Stimulated activated CD8-positive, alpha-beta memory T cell treated with anti-CD3 and anti-CD28 coated beads, Interleukin-2, amount 100 ng/mL, for 1 hour (primary cell): ENCODE measurements at places on chromosomes 6 and 20.

- DNase-seq, result no peak
Measured at GRCh38 chr6:124040655-124041054, 237.0 kb downstream of the NKAIN2 start.

- DNase-seq, result no peak
Measured at GRCh38 chr6:98894810-98895209, 52.9 kb downstream of the FBXL4 start.

- DNase-seq, result no peak
Measured at GRCh38 chr6:18360188-18360587, 27.0 kb upstream of the RNF144B start.

DNA sequence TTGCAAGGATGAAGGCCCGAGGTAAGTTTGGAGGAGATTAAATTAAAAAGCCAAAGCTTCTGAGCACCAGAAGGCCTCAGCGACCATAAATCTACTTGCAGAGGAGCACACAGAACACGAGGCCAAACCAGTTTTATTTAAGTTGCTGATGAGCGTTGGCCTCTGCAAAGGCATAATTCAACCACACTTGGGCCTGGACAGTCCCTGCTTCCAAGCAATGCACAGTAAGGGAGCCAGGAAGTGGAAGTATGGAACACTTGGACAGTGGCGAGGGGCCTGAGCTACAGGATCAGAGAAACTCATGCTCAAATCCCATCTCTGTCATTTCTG, 92.8 kb downstream of the PTPRT start:
- no peak for DNase-seq

- DNase-seq, result no peak
Measured at GRCh38 chr6:106511288-106512047, 117.8 kb downstream of the RTN4IP1 start.

- no peak for DNase-seq
Measured at GRCh38 chr6:79504372-79504771, 32.9 kb downstream of the LCA5 start.

DNA sequence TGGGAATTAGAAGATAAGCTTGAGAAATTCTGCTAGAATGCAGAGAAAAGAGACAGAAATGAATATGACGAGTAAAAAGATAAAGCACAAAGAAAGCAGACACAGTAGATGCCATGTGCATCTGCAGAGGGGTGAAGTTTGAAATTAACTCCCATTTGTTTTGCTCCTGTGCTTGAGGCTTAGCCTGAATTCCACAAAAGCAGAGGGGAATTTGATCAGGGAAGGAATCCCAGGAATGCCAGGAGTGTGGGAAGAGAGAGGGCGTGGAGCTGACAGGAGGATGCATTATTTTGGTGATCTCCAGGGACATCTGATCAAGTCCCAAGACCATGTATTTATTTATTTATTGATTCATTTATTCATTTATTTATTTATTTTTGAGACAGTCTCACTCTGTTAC, 55.6 kb downstream of the SLC22A1 start:
- DNase-seq, result no peak

- no peak for DNase-seq
Measured at GRCh38 chr6:169473663-169474062, 220.0 kb upstream of the THBS2 start.

DNA sequence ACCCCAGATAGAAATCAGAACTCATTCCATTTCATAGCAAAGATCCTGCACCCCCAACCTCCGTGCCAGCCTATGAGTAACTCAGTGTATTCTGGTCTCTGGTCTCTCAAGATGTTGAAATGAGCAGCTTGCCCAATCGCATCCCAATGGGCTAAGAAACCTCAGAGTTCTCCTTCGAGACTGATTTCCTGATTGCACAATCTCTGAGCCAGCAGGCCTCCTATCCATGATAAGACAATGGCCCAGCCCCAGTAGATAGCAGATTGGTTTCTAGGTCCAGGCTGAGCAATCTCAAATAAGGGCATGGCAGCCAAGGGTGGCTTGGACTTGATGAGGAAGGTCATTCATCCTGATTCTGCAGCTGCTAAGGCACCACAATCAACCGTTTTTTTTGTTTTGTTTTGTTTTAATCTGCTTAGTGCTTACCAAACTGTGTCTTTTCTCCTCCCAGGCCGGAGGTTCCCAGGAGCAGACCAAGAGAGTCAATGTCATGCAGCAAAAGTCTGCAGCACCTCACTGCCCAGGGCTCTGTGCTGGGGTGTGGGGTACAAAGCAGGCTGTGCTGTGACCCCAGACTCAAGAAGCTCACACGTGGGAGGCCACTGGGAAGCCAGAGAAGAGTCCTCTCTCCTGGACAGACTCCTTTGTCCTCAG, 125.1 kb upstream of the NXT1 start:
- DNase-seq, result no peak

DNA sequence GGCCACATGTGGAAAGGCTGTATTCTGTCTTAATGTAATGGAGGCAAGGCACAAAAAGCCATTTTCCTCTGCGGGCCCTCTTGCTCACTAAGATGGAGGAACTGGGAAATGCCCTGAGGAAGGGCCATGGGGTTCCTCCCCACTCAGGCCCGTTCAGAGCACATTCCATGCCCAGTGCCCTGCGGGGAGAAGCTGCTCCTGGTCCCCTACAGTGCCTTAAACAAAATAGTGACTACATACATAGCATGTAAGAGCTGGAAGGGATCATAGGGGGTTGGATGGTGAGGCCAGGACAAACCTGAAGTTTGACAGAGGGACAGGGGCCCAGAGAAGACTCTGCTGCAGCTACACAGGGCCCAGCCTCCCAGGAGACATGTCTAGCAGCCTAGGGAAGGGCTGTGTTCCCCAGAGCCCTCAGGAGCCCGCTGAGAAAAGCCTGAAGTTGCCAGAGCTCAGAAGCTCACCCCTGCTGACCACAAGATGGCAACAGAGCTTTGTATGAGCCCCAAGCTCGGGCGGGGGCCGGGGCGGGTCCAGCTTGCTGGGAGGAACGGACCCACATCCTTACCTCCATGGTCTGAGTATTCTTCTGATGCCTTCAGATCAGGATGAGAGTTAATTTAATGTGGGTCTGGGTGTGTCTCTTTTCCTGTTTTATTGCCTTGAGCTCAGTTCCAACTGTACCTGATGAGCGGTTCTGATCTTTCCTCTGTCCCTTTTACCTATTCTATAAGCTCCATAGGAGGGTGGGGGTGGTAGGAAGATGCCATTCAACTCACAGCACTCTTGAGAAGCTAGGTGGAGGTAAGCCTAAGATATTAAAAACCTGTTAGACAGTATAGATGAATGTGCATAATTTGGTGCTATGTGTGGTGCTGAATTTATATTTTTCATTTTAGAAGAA, 242.9 kb downstream of the CDC5L start:
- DNase-seq, result no peak

DNA sequence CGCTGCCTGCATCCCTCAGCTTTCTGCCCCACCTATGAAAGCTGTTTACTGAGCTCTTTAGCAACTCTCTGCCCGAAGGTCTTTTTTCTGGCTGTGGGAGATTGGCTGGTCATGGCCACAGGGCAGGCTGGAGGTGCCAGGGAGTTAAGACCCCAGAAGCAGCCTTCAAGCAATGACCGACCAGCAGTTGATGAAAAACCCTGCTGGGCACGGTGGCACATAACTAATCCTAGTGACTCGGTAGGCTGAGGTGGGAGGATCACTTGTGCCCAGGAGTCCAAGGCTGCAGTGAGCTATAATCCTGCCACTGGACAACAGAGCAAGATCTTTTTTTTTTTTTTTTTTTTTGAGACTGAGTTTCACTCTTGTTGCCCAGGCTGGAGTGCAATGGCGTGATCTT, 20.4 kb upstream of the ITPR3 start:
- no peak for DNase-seq

DNA sequence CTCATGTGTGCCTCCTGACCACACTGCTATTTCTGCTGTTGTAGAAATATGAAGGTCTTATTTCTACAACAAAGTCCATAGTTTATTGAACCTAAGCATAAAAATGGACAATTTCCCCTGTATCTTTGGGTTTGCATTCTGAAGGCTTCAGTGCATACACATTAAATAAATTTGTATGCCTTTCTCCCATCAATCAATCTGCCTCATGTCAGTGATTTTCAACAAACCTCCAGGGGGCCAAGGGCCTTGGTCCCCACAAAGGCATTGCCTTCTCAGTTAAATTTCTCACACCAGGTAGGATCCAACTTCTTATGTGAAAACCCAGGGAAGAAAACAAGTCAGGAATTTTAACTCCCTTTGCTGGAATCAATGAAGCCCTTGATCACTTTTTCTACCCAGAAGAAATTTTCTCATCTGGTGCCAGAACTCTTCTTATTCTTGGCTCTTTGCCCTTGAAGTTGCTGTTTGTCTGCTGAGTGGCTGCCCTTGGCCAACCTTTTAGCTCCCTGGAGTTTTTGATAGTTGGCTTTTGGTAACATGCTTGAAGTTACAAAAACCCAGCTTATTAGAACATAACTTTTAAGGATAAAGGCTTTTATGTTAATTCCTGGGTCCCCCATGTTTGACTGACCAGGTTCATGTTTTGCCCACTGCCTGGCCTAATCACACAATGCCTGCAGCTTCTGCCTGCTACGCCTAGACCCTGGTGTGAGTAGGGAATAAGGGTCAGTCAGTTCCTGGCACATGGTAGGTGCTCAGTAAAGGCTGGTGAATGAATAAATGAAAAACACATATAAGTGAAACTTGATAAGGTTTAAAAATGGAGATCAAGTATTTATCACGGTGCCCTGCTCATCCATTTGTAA, 37.0 kb downstream of the SHLD1 start:
- no peak for DNase-seq

DNA sequence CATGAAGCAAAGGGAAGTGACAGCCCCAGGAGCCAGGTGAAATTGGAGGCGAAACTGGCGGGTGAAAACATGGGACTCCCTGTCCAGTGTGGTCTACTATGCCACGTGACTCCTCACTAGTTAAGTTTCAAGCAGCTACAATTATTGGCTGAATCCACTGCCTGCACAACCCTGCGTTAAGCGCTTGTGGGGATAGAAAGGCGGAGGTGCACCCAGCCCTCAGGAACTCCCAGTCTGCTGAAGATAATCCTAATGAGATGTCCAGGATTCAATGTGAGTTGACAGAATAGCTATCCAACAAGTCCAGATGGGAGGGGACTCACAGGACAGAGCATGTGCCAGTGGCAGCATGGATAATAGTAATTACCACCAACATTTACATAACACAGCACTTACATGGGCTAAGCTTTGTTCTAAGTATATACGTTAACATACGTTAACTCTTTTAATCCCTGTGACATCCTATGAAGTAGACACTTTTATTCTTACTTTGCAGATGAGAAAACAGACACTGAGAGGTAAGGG, 1.8 kb downstream of the MOCS1 start:
- DNase-seq, result no peak

GRCh38 chr6:155795173-155795796, 339.6 kb upstream of the NOX3 start:
- no peak for DNase-seq

- no peak for DNase-seq
Measured at GRCh38 chr6:45438849-45439406, 61.2 kb upstream of the SUPT3H start.

DNA sequence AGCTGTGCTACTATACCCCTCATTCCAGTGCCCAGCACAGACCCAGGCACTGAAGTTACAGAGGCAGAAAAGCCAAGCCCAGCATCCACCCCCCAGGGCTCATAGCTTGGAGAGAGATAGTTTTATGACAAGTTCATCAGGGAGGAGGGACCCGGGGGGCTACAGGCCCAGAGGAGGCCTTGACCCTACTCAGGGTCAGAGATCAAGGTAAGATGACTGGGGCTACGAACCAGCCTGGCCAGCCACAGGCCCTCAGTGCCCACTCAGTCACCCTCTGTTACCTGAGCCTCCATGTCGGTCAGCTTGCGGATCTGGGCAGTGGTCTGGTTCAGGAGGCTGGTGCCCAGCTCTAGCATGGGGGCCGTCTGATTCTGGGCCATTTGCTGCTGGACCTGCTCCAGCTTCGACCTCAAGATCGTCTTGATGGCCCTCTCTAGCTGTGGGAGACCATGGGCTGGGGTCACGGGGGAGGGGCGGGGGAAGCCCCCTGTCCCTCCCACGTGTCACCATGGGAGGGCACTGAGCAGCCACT, 26.1 kb downstream of the ANGPT4 start:
- no peak for DNase-seq

DNA sequence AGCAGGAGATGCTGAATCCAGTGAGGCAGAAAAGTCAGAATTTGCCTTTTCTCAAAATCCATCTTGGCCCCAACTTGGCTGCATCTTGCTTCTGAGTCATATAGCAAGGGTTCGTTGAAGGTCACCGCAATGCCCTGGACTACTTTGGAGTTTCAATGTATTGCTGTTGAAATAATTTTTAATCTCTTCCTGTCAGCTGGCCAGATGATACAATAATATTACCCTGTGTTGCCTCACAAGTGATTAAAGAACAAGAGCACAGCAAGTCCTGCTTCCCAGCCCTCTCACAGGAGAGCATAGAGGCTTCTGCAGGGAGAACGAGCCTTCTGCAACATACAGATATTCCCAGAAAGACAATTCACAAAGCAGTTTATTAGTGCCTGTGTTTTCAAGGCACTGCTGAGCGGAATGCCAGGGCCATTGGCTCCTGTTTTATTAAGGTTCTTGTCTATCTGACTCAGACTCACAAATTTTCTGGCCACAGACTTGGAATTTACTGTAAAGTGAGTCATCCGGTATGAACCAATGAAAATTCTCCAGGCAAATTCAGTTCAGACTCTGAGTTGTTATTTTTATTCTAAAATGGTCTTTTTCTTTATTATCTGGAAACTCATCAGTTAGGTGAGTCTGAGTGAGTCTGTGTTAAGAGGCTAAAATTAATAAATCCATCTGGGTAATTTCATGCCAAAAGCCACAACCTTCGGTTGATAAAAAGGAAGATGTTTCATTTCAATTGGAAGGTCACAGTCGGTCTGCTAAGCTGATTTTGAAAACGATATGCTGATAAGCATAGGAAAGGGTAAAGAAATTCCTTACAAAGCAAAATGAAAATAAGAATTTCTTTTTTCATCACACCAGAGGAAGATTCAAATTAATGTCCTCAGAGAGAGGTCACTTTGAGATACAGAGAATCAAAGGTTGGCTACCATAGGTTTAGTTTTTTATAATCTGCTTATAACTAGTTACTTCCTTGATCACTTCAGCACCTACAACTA, 289.4 kb upstream of the STXBP5 start:
- no peak for DNase-seq

DNA sequence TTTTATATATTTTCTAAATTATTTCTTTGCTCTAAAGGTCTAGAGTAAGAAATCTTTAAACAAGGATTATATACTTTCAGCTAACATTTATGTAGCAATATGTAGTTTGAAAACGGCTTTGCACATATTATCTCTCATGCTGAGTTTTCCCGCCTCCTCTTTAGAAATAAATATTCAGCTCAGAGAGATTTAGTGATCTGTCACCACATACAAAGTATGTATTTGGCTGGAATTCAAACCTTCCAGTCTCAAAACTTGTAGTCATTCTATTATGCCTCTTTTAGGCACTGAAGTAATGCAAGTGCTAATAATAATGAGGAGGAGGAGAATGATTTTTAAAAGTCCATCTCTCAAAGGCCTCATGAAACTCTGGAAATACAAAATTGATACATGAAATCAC, 525.0 kb downstream of the GRIK2 start:
- no peak for DNase-seq

DNA sequence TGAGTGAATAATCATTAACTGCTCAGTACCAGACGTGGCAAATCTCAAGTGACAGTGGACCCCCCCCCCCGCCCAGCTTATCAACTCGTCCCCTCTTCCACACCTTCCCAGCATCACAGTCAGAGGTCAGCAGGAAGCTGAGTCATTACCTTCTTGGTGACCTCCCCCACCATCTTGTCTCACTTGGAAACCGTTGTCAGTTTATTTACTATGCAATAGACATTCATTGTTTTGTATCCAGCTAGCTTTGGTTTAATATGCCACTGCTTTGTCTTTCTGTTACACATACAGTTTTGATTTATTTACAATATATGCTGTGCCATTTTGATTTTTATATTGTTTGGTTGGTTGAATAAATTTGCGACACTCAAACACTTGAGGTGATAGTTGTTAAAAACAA, 158.1 kb downstream of the QKI start:
- no peak for DNase-seq
